GM12865 (cell line): ENCODE measurements at places on chromosomes 3 and 15.

DNA sequence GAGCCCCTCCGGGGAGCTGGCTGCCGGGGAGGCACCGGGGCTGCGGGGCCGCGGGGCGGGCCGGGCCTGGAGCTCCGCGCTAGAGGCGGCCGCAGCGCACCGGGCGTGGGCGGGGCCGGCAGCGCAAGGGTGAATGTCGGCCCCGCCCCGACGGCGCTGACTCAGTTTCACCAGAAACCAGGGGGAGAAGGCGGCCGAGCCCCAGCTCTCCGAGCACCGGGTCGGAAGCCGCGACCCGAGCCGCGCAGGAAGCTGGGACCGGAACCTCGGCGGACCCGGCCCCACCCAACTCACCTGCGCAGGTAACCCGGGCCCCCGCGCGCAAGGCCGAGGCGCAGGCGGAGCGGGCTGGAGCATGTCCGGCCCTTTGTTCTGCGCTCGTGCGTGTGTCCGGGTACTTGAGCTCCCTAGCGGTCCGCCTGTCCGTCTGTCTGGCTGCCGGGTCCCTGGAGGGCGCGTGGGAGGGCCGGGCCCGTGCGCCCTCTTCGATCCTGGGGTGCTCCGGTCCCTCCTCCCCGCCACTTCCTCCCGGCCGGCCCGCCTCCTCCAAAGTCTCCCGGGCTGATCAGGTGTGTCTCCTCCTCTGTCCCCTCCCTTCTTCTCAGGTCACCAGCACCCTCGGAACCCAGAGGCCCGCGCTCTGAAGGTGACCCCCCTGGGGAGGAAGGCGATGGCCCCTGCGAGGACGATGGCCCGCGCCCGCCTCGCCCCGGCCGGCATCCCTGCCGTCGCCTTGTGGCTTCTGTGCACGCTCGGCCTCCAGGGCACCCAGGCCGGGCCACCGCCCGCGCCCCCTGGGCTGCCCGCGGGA lies at the start of gene SPINT1:
Gene SPINT1, plus strand, starts transcription at position 164 of the 811 bp plus-strand sequence. Its CDS starts 507 bp downstream, at position 671.
- DNase-seq: peak; percentile 29

DNA sequence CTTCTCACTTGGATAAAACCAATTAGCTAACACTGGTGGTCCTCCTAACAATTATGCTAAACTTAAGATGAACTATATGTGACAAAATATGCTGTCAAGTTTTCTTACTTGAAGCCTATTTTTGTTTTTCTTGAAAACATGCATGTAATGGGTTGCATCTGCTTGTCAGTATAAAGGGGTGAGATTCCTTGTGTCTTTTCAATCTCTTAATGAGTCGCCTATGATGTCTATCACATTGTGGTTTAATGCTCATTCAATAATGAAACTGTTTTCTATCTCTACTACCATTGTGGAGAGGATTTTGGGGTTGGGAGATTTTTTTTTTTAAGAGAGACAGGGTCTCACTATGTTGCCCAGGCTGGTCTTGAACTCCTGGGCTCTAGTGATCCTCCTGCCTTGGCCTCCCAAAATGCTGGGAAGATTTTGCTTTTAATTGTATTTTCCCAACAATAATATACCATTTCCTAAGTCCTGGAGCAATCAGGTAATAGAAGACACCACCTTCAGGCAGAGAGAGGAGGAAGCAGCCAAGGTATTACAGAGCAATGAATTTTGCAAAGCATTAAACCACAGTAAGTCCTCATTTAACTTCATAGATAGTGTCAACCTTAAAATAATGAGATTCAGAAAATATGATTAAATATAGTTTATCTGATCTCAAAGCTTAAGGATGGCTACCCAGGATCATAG lies 17.4 kb upstream of the TRMT10C start:
- DNase-seq: no peak

DNA sequence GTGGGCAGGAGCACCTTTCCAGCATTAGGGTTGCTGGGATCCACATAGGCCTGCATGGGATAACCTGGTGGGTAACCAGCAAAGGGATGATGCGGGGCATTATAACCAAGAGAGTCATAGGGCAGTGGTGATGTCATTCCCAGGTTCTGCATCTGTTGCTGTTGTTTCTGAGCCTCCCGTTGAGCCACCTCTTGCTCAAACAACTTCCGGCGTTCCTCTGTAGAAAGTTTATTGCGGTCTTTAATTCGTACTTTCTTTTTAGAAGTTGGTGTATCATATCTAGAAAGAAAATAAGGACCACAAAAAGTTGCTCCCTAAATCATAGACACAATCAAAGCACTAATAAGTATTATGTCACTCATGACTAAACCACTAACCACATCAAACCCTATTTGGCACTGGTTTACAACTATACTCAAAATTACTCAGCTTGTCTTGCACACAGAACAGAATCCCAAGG lies 77.8 kb downstream of the NBEAL2 start:
- peak; percentile 10 for DNase-seq

DNA sequence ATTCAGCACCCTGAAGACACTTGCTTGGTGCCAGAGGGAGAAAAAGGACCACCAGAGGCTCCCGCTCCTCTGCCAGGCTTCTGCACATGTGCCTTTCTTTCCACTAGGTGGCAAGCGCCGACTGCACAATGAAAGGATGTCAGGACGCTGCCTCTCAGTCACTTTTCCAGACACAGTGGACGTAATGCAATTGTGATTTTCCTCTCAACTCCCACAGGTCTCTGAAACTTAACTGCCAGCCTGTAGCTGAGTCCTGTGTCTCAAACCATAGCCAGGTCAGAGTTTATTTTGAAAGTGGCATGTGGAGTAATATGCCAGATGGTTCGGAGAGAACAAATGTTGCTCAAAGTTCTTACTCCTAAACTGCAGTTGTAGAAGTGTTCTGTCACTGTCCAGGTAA lies 162.9 kb downstream of the ITPR1 start:
- peak; percentile 16 for DNase-seq

DNA sequence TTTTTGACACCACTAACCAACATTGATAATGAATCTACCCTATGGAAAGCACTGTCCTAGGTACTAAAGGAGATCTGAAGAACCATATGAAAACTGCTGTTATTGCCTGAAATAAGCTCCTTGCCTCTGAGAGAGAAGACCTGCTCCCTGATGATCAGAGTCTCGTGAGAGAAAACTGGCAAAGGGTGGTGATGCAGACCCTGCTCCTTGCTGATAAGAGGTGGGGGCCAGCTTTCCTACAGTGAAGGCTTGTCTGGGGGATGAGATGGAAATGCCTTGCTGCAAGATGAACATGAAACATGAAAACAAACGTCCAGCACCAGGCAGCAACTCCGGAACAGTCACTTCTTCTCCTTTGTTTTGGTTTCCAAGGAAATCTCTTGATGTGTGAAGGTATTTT lies 31.9 kb downstream of the RASGRP1 start:
- no peak for DNase-seq

DNA sequence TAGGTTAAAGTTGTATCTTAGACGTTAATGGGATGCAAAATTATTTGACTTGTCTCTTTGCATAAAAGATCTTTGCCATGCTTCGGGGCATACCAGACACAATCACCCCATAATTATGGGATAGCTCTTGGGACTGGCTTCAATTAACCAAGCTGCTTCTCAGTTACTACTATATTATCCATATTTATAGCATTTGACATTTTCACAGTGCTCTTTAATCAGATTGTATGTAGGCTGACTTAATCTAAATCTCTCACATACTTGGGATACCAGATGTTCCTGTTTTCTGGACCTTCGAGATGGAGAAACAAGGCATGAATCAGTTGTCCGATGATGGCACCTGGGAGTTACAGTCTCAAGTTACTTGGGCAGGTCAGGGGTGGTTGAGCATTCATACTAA lies 27.2 kb upstream of the ABHD17C start:
- no peak for DNase-seq

GRCh38 chr15:42796955-42797782 lies 60.2 kb upstream of the CDAN1 start:
- DNase-seq: no peak

- DNase-seq: peak; percentile 86
Measured at GRCh38 chr15:90143166-90143655, 40.9 kb upstream of the IDH2 start.

GRCh38 chr3:156628836-156629618 lies 45.4 kb upstream of the TIPARP start:
- no peak for DNase-seq

DNA sequence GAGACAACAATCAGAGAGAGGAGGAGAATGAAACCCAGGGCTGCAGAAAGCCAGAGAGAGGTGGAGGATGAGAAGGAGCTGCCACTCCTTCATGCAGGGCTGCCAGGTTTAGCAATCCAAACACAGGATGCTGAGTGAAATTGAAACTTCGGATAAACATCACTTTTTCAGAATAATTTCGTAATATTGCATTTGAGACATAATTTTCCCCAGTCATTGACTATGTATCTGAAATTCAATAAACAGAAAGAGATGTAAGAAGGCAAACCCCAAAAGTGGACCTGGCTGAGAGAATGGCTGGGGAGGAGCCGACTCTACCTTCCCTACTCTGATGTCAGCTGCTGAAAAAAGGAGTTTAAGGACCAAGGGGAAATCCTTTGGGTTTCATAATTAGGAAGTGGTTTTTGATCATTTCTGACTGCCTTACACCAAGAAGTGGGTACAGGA lies 33.8 kb downstream of the SLC9A9 start:
- peak; percentile 27 for DNase-seq

DNA sequence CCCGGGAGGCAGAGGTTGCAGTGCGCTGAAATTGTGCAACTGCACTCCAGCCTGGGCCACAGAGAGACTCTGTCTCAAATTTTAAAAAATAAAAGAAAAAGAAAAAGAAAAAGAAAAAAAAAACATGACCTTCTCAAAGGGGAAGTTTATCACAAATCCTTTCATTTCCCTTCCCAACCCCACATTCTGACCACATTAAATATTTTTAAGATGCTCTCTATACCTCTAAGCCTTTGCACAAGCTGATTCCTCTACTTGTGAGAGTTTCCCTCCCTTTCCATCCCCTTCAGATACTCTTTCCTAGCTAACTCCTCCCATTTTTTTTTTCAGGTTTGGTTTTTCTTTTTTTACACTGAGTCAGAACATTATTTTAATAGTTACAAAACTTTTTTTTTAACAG lies 4.0 kb downstream of the HIGD1A start:
- DNase-seq: no peak

DNA sequence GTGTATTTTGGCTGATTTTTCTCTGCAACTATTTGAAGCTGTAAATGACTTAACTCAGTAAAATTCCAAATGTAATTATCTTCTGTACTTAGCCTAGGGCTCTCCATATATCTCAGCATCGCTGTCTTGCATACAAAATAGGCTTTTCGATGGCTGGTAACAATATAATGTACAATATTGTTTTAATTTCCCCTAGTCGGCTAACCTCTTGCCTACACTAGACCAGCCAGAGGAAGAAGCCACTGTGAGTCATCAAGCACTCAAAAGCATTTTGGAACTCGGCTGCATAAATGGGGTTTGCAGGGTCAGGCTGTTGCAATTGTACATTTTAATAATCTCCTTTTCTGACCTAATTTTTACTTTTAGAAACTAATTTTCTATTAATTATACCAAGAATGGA lies 583.8 kb downstream of the FOXP1 start:
- DNase-seq: no peak

- peak; percentile 59 for DNase-seq
Measured at GRCh38 chr3:170350515-170351413, 6.8 kb upstream of the SKIL start.

DNA sequence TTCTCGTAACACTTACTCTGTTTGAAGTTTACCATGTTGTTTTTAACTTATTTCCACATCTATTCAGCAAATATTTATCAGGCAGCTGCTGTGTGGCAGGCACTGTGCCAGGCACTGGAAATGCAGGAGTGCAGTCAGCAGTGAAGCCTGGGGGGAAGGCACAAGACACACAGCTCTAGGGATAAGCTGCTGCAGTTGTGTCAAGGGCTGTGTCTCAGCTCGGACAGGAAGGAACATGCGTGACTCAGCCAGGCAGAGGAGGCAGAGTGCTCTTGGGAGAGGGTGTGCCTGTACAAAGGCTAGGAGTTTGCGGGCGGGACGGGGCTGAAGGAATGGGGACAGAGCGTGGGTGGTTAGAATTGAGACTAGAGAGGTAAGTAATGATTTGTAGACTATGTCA lies 24.7 kb downstream of the LYSMD4 start:
- no peak for DNase-seq

- DNase-seq: peak; percentile 19
Measured at GRCh38 chr3:73568371-73568862, 56.3 kb downstream of the PDZRN3 start.

DNA sequence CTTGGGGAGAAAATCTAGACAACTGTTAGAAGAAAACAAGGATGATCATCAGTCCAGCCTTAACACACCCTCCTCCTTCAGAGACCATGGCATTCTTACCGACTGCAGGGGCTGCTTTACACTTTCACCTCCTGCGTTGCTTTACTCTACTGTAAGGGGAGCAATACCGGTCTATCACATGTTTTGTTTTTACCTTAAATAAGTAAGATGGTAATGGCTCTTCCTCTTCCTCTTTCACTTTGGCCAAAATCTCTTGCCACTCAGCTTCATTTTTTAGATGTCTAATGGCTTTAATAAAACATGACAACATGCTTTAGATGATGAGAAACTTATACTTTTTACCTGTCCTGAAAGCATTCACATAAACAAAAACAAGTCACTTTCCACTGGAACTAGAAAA lies 33.4 kb upstream of the STIMATE start:
- peak; percentile 2 for DNase-seq

GRCh38 chr3:186775999-186776398 lies 7.4 kb upstream of the EIF4A2 start:
- no peak for DNase-seq

DNA sequence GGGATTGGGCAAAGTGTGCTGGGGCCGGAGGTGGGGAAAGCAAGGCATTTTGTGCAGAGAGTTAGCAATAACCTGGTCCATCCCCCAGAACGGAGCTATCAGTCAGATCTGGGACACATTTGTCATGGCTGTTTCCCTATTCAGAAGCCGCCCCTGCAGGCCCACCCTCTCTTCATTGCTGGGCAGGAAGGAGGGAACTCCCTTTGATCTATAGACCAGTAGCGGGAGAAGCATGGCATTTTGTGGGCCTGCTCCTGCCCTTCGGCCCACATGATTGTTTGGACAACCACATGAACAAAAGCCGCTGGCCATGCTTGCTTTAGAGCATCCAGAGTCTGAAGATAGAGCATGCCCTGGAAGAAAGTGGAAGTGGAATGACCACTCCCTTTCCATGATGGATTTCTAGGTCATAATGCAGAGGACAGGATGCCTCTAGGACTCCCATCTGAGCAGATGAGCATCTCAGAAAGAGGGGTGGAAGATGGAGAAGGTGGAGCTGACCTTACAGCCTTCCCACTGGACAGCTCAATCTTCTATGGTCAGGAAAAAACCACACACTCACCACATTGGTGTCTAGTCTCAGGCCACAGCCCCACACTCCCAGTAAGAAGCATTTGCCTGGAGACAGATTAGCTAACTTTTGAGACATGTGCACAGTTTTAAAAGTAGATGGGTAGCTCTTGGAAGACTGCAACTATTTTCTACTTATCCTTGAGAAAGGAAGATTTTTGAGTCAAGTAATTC lies 11.9 kb upstream of the LRTM1 start:
- no peak for DNase-seq
